T-helper 17 cell (primary cell): ENCODE measurements at places on chromosomes 4 and X.

DNA sequence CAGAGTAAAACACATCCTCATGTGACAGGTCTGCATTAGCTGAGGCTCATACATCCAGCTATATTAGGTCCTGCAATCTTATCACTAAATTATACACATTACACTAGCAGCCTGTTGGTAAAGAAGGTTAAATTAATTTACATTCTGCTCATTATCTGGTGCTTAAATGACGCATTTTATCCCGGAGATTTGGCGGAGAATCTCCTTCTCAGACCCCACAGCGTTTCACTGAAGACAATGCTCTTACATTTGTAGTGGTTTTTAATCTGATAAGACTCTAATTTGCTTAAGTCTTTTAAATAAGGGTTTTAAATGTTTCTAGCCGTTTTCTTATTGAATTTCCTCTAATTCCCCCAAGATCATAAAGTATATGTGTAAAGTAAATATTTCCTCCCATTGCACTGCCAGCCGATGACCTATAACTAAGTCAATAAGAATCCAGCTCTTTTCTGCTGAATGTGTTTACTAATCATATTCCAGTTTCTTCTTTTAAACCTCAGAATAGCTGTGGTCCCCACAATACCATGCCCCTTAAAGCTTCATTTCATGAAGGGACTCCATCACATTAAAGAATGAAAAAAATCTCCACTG, 2.1 kb upstream of the PITX2 start:
- DNase-seq = no peak

DNA sequence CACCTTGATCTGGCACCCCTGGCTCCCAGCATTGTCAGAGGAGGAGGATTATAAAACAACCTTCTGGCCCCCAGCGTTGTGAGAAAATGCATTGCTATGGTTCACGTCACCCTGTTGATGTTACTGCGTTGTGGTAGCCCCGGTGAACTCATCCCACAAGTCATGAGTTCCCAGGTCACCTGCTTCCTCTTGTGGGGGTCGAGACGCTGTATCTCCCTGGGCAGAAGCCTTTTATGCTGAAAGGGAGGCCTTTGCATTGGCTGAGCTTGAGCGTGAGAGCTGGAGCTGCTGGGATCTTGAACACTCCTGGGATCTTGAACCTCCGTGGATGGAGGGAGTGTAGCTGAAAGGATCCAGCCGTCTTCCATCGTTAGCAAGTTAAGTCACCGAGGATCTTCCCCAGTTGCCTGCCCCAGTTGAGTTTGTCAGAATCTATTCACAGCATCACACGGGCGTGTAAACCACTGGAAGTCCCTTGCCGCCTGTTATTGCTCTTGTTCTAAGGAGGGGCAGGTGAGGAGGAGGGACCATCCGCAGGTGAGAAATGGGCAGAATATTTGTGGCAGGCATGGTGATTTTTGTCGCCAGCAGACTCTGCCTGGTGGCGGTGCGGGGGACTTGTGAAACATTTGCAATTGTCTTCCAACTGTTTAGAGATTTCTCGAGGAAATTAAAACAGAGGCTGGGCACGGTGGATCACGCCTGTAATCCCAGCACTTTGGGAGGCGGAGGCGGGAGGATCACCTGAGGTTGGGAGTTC, 299.9 kb downstream of the ASMT start:
- DNase-seq = no peak

DNA sequence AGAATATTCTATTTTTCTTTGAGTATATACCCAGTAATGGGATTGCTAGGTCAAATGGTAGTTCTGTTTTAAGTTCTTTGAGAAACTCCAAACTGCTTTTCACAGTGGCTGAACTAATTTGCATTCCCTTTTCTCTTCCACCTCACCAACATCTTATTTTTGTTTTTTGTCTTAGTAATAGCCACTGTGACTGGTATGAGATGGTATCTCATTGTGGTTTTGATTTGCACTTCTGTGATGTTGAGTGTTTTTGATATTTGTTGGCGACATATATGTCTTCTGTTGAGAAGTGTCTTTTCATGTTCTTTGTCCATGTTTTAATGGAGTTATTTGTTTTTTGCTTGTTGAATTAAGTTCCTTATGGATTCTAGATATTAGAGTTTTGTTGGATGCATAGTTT, 24.4 kb downstream of the AIMP1 start:
- no peak for DNase-seq

DNA sequence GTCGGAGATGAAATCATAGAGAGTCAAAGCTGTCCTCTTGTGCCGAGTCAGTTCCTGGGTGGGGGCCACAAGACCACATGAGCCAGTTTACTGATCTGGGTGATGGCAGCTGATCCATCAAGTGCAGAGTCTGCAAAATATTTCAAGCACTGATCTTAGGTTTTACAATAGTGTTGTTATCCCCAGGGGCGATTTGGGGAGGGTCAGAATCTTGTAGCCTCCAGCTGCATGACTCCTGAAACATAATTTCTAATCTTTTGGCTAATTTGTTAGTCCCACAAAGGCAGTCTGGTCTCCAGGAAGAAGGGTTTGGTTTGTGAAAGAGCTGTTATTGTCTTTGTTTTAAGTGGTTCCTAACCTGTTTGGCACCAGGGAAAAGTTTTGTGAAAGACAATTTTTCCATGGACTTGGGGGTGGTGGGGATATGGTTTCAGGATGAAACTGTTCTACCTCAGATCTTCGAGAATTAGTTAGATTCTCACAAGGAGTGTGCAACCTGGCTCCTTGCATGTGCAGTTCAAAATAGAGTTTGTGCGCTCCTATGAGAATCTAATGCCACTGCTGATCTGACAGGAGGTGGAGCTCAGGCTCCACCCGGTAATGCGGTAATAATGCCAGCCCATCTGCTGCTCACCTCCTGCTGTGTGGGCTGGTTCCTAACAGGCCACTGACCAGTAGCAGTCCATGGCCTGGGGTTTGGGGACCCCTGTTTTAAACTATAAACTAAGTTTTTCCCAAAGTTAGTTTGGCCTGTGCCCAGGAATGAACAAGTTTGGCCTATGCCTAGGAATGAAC, 29.2 kb downstream of the METAP1 start:
- no peak for DNase-seq

DNA sequence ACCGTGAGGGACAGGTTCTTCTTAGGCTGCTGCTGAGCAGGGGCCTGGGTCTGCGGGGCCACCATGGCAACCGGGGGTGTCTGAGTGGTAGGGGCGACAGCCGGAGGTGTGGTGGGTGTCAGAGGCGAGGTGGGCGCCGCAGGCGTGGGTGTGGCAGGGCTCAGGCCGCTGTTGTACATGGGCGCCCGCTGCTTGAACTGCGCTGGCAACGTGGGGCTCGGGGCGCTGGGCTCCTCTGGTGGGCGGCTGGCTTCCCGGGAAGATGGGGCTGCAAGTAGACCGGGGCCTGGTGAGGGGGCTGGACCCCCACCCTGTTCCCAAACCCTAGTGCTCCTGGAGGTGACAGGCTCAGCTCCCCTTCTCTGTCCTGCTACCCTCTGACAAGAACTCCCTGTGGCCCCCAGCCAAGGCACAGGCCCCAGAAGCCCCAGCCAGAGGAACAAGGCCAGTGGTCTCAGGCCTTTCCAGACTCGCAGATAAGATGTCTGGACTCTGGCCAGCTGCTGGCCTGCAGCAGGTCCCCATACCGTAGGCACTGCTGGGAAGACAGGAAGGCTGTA, 24.8 kb downstream of the NELFA start:
- DNase-seq = no peak

DNA sequence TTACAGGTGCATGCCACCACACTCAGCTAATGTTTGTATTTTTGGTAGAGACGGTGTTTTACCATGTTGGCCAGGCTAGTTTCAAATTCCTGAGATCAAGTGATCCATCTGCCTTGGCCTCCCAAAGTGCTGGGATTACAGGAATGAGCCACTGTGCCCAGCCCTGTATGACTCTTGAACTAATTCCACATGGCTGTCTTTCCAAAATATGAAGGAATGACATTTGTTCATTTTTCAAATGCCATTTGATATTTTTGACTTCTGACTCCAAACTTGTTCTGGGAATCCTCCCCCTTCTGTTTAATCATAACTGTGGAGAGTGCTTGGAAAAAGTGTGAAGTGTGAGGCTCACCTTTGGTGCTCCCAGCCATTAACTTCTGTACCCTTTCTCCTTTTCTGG, 119.2 kb downstream of the NHS start:
- DNase-seq = no peak

GRCh38 chr4:17265139-17265538, 246.8 kb downstream of the QDPR start:
- DNase-seq = no peak

DNA sequence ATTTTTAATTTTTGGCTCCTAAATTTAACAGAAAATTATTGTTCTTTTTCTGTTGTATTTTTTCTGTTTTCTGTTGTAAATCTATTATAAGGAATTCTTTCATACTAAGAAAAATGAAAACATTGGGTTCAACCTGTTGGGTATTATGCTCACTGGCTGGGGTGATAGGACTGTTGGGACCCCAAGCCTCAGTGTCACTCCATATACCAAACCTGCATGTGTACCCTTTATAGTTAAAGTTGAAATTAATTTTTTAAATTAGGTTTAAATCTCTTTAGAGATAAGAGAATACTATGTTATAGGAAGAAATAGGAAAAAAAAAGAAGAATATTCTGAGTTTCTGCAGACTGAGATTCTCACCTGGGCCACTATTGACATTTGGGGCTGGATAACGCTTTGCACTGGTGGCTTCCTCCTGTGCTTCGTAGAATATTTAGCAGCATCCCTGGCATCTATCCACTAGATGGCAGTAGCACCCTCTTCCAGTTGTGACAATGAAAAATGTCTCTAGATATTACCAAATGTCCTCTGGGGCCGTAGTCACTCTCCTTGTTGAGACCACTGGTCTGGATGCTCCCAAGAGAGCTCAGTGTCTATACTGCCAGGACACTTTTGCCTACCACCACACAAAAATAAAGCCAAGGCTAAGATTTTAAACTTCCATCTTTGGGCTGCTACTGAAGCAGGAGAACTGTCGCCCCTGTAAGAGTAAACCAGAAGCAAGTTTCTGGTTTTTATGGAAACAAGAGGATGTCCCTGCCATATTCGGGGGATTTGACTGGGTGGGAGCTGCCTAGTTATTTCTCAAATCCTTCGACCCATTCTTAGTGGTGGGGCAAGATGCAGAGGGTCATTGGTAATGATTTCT, 22.4 kb upstream of the CLTRN start:
- DNase-seq = no peak

- DNase-seq = no peak
These were observed 33.7 kb downstream of the CYBB start for GRCh38 chrX:37813570-37813969.

GRCh38 chrX:13733506-13733905, 914 bp downstream of the TRAPPC2 start:
- DNase-seq = no peak

GRCh38 chr4:5750052-5750945, 39.3 kb downstream of the EVC start:
- DNase-seq = no peak

- DNase-seq = no peak
These were observed 59.2 kb upstream of the TMEM47 start for GRCh38 chrX:34716302-34716701.

- DNase-seq = no peak
These were observed 125.1 kb downstream of the CAMK2D start for GRCh38 chr4:113636438-113636818.

- no peak for DNase-seq
These were observed 177.7 kb upstream of the PPARGC1A start for GRCh38 chr4:24067367-24068193.

GRCh38 chr4:1238676-1239000, 10.3 kb downstream of the CTBP1 start:
- DNase-seq = peak; percentile 3

DNA sequence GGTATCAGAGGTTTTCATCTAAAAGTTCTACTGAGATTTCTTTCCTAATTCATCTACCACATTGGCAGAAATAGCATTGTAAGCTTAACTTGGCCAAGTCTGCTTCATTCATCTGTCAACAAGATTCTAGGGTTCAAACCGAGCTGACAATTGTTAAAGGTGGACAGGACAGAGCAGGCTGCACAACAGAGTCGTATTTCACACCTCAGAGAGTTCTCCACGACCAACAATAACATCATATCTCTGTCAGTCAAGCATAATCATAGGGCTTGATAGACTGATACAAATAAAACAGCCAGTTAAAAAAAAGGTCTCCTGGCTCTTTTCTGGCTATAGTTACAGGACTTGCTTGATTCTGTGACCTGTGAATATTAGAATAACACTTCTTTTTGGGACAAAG, 259.2 kb downstream of the COL25A1 start:
- no peak for DNase-seq

GRCh38 chrX:67543818-67544217, at the start of gene AR:
Gene AR, plus strand, starts transcription at chrX:67544021. Its CDS starts 1,126 bp downstream, at chrX:67545147.
- no peak for DNase-seq

- no peak for DNase-seq
These were observed 118.2 kb downstream of the GPR143 start for GRCh38 chrX:9647431-9647830.

DNA sequence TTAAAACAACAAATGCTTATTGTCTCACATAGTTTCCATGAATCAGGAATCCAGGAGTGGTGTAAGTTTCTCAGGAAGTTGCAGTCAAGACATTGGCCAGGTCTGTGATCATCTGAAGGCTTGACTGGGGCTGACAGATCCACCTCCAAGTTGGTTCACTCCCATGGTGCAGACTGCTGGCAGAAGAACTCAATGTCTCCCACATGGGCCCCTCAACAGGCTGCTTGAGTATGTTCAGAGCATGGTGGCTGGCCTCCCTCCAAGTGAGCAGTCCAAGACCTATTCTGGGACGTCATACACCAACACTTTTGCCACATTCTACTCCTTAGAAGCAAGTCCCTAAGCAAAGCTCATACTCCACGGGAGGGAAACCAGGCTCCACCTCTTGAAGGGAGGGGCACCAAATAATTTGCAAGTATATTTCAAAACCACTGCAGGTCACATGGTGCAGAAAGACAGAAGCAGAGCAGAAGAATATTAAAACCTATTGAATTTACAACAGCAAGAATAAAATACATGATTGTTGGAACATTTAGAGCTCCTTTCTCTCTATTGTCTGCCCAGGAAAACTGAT, 35.3 kb downstream of the LGI2 start:
- DNase-seq = no peak

DNA sequence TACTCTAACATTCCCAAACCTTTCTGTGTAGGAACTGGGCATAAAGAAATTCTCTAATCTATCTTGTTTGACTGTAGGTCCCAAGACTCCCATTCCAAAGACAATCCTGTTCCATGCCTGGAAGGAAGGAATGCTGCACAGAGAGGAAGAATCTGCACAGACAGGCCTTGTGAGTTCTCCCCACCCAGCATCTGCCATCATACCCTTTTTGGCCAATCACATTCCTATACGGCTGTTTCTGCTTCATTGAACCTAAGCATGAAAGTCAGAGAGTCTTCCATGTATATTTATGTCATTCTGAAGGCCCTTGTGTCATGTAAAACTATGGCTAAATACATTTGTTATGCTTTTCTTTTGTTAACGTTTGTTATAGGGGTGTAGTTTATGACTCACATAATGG, 667.7 kb upstream of the IGFBP7 start:
- no peak for DNase-seq

GRCh38 chrX:40209951-40210617, 112.3 kb upstream of the BCOR start:
- no peak for DNase-seq
